ENCODE measurements at places on chromosomes 2 and 18. TPM values are rescaled to one million over a fixed set of nuclear protein-coding genes. Genes with fewer than 3 reads are reported as not detected.

Gene SPATS2L
- 54.9 TPM for total RNA-seq

Gene OLA1
- 65.7 TPM for total RNA-seq

Gene PLEKHM3
- 12.9 TPM for total RNA-seq

Gene LDLRAD4
- total RNA-seq = 43.3 TPM

Gene ROCK2
- total RNA-seq = 30.2 TPM

GRCh38 chr2:64228918-64229317, 84.7 kb upstream of the PELI1 start:
- no peak for DNase-seq

GRCh38 chr2:235600926-235601325, 107.1 kb downstream of the AGAP1 start:
- no peak for DNase-seq

DNA sequence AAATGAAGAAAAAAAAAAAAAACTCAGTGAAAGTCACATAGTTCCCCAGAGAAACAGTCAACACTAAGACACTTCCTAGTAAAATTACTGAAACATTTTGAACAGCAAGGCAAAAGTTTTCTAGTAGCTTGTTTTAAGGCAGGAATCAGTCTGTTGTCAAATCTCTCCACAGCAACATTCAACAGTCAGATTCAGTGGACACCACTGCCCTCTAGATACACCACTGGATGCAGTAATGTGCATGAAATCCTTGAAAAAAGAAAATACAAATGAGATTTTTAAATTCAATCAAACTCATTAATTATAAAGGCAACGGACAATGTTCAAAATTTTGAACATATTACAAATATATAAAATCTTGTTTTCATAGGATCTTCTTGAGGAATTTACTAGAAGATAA, 46.4 kb downstream of the GRB14 start:
- no peak for DNase-seq

GRCh38 chr2:151556121-151556520, 146.4 kb downstream of the RIF1 start:
- DNase-seq = no peak

GRCh38 chr18:46320928-46321711, 216.9 kb downstream of the HAUS1 start:
- DNase-seq = no peak

DNA sequence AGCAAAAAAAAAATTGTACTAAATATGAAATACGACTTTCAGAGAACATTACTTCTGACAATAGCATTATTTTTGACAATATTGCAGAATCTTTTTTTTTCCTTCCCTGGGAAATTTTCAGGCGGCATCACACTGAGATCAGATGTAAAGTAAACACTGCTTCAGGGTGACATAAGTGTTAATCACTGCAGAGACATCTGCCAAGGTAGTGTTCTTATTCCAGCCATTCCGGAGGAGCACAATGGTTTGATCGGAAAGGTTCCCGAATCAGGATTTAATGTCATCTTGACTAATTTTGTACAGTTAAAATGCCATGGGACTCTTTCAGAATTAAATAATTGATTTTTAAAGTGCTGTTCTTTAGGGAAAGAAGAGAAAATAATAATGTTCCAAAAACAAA, 56.7 kb upstream of the ZNF236 start:
- DNase-seq = no peak

DNA sequence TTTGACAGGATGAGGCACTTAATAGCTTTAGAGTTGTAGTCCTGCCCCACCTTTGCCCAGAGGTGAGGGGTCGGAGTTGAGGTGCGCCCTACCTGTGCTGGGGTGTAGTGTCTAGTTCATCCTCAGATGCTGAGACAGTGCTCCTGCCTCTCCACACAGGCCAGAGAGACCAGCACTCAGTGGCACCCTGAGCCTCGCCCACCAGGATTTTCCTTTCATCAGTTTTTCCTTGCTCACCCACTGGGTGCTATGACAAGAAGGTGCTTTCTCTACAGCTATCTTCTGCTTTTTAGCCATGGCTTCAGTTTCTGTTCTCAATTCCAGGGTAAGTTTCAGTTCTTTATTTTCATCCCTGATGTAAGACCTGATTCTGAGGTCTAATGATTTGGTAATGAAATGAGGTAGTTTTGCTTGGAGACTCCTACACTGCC, 16.8 kb upstream of the TMEM131 start:
- DNase-seq = no peak

Measured in left ventricle myocardium inferior (tissue), 1 donor.